ENCODE measurements at places on chromosomes 5 and 9. TPM values are rescaled to one million over a fixed set of nuclear protein-coding genes. Genes with fewer than 3 reads are reported as not detected.

DNA sequence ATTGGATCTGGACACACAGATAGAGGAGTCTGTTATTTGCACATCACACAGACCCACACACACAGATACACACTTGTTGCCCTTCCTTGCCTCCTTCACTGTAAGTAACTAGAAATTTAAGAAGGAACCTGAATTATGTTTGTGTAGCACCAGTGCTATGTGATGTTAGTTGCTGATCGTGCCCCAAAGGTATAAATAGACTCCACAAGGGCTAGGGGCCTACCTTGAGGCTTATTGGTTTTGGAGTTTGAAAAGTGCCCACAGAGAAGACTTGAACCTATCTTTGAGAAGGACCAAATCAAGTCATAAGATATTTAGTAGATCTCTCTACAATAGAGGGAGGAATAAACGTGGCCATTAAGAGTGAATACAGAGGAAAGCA lies 8.8 kb upstream of the TGFBI start:
- DNase-seq: no peak

DNA sequence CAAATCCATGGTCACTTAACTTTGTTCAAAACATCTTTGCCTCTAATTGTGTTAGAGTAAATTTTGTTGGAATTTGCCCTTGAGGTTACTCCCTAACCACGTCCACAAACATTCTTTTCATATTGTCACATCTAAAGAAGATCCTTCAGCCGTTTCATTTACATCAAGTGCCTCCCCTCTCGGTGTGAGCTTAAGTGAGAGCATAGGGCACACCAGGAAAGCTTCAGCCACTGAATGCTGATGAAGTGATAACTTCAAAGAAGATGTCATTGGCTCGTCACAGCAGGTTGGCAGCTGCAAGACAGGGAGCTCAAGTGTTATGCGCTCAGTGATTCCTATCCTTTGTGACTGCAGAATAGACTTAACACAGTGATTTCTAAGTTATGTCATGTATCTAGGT lies 49.6 kb upstream of the ADAMTS19 start:
- peak; percentile 71 for DNase-seq

- DNase-seq: no peak
Observed at GRCh38 chr5:135231289-135231688, 167.7 kb downstream of the MACROH2A1 start.

DNA sequence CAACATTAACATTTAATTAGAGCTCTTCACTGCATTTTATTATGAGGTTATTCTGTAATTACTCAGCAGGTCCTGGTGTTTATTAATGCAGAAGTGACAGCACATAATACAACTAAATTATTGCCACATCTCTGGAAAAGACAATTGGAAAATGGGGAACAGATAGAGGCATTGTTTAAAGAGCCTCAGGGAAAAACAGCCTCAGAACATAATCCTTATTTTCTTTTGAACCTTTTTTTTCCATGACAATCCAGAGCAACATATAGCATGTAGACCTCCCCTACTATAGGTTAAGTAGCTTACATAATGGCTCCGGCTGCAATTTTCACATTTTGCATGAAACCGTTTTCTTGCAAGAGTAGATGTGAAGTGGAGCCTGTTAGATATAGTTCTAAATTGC lies 87.2 kb downstream of the RMI1 start:
- DNase-seq: no peak

GRCh38 chr9:15403155-15403554 lies 19.5 kb upstream of the SNAPC3 start:
- DNase-seq: peak; percentile 95

Gene GPBP1
- total RNA-seq: 121 TPM
